ENCODE measurements at places on chromosomes 1 and 21.

DNA sequence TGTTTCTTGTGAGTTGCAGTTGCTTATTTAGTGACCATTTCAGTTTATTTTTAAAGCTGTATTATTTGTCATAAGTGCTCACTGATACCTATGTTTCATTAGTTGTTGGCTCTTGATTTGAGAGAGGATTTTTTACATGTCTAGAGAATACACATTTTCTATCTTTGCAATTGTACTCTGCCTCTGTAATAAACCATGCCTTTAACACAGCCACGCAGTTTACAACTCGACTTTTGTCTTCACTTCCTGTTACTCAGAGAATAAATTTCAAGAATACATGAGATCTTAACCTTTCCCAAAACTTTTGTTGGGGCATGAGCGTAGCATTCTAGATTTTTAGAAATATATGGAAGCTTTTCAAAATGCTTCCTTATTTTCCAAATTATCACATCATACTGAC lies 14.9 kb upstream of the ZNF678 start:
- DNase-seq, result no peak

DNA sequence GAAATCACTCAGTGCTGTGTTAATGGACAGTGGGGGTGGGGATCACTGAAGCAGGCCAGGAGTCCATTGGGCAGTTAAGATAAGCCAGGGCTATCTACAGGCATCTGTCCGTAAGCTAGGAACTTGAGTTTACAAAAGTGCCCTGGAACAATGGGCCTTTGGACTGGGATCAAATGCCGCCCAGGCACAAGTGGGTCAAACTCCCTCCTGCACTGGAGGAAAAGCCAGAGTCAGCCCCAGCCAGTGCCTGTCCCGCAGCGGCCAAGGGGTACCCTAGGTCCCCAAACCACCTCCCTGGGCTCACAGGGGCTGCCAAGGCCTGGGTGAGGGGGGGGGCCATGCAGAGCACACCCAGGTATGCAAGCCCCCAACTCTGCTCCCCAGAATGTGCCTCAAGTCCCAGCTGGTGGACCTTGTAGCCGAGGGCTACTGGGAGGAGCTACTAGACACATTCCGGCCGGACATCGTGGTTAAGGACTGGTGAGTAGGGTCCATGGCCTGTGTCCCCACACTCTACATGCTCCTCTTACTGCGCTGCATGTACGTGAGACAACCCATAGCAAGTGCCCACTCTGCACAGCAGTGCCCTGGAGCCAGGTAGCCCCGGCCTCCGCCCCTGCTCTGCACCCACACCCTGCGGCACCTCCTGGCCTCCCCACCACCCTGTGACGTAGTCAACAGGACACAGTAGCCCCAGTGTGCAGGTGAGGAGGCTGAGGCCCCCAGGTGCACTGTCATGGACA lies 7.7 kb downstream of the FBXO6 start:
- DNase-seq, result no peak

DNA sequence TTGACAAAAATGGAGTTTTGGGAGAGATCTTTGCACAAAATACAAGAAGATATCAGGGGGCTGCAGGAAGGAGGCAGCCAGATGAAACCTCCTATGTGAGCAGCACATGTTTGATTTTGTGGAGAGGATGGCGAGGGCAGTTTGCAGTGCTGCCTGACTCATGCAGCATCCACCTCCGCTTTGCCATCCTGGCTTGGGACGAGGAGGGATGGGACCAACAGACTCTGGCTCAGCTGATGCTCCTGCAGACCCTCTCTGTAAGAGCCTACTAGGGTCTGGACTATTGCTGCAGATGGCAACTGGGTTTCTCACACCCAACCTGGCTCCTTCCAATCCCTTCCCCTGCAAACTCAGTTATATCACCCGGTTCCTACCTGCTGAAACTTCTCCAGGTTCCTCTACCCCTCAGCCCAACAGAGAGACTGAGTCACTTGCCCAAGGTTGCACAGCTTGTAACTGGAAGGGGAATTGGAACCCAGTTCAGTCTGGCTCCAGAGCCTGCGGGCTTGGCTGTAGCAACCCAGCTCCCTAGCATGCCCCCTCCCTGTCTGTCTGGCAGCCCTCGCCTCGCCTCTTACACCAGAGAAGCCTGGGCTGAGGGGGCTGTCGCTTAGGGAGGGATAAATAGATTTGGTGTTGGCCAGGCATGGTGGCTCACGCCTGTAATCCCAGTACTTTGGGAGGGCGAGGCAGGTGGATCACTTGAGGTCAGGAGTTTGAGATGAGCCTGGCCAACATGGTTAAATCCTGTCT lies 205.8 kb downstream of the PTPRU start:
- DNase-seq, result no peak

- DNase-seq, result no peak
Measured at GRCh38 chr1:232744847-232745246, 60.4 kb upstream of the MAP10 start.

DNA sequence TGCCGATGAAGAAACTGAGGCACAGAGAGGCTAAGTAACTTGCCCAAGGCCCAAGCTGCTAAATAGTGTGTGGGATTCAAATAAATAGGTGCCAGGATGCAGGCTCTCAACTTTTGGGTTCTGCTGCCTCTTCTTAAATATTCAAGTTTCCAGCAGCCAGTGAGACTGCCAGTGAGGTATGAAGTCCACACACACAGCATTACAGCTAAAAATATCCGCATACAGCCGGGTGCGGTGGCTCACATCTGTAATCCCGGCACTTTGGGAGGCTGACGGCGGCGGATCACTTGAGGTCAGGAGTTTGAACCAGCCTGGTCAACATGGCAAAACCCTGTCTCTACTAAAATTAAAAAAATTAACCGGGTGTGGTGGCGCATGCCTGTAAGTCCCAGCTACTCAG lies 78.4 kb upstream of the DIRAS3 start:
- no peak for DNase-seq

DNA sequence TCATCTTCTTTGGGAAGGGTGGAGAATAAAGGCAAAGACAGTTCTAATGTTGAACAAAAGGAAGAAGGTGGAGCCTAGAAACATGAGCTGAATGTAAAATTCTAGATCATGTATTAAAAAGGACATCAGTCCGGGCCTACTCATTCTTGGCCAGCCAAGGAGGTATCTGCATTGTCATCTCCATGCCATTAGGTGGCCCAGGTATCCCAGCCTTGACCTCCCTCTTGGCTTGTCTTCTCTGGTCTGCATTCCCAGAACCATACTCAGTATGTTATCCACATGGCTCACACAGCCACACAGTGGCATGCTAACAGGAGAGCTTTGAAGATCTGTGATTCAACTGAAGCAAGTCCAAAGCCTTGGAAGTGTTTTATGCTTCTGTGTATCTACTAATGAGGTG lies 369.8 kb upstream of the KAZN start:
- DNase-seq, result no peak

DNA sequence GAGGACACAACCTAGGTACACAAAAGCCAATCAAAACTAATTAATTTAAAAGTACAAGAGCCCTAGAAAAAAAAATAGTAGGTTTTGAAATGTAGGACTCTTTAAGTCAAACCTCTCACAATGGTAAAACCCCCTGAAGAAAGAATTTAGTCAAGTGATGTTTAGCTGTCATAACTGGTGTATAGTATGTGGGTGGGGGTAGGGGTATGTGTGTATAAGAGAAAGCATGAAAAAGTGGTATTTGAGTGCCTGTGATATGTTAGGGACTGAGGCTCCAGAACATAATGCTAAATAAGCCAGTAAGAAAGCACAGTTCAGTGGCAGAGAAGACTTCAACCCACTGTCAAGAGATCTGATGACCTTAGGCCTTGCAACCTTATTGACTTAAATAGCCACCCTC lies 507.9 kb downstream of the TTLL7 start:
- DNase-seq, result no peak

DNA sequence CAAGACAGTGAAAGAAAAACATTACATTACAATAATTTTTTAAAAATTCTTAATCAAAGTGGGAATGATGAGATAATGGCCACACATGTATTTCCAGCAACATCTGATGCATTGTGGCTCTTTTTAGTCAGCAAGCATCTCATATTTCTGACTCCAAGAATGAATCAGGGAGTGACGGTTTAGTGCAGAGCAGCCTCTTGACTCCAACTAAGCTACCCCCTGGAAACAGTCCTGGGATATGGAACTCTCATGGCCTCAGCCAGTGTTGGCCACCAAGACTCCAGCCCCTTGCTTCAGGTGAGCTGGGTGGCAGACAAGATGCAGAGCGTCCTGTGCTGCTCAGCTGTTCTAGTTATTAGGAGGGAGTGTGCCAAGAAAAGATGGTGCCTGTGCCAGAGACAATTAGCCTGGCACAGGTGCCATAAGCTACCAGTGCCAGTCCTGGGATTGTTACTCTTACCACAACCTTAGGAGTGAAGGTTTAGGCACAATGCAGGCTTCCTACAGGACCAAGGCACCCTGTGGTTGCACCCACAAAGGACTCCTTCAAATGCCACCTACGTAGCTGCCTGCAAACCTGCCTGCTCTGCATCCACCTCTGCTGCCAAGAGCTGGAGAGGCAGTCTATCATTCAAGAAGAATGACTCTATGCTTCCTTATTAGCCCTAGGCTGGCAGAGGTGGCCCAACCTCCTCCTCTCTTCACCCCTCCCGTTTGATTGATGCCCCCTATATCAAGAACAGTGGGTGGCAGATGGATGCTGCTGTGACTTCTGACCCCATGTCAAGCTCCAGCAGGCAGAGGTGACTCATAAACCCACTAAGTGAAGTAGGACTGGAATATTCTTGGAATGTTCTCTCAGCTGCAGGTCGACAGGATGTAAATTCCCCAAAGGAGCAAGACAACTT lies 6.0 kb upstream of the SEC16B start:
- DNase-seq, result no peak

DNA sequence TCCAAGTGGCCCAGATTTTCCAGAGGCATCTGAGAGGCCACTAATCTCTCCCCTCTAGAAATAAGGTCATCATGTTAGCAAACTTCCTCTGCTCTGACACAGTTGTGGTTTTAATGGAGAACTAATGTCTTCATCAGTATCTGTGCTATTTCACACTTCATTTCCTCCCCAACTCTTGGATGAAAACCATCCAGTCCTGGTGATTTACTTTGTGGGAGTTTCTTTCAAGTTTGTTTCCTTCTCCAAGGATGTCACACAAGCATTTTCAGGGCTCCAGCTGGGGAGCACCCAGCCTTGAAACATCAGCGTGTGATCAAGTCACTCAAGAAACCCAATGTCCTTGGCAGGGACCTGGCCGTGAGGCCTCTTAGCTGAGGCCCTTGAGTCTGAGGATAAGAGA lies 38.8 kb downstream of the TBX15 start:
- DNase-seq, result no peak

GRCh38 chr1:108865316-108865910 lies 8.5 kb upstream of the AKNAD1 start:
- DNase-seq, result no peak

GRCh38 chr1:234315091-234315541 lies 58.1 kb upstream of the COA6 start:
- DNase-seq, result peak; percentile 17

- DNase-seq, result no peak
Measured at GRCh38 chr1:30749691-30750583, 7.6 kb downstream of the LAPTM5 start.

DNA sequence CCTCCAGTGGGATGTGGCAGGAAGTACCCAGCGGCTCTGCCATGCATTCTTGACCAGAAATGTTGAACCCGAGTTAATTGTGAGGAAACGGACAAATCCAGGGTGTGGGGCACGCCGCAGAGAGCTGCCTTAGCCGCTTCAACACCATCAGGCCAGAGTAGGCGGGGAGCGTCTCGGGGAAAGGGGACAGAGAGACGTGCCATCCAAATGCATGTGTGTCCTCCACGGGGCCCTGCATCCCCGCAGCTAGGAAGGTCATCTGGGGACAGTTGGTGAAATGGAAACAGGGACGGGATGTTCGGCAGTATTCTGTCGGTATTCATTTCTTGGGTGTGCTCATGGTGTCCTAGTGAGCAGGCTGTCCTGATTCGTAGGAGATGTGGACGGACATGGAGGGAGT lies 59.1 kb upstream of the TRAPPC10 start:
- no peak for DNase-seq

- no peak for DNase-seq
Measured at GRCh38 chr1:84849357-84849975, 43.5 kb downstream of the LPAR3 start.

DNA sequence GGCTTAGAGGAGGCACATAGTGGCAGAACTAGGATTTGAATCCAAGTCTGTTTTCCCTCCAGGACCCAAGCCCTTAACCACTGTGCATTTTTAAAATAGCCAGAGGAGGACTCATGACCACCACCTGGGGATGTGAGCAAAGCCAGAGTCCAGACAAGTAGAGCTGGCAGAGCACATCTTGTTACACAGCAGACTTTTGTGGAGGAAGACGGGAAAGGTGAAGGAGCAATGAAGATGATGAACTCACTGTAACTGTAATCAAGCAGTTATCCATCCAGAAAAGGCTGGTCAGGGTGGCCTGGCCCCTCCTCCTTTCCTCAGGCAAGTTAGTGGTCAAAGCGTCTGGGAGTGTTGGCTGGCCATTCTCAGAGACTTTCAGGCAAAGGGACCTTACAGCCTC lies 50.9 kb downstream of the SLC44A3 start:
- DNase-seq, result no peak

DNA sequence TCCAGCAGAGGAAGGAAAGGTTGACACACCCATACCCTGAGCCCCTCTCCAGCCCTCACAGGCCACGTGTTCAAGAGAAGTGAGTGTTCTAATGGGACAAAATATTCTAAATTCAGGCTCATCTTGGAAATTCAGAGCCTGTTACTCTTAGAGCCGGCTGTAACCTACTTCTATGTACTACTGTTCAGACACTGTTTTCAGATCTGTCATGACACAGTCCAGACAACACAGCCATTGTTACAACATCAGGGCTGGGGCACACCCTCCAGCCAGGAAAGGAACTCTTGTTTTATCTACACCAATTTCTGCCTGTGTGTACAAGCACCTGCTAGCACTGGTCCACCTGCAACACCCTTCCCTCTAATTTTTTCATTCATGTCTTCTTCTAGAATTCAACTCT lies 145.4 kb upstream of the C8B start:
- no peak for DNase-seq

- DNase-seq, result peak; percentile 65
Measured at GRCh38 chr1:37574834-37575480, 18.2 kb downstream of the DNALI1 start.

Measured in AG04449 (cell line).